Neuronal stem cell (in vitro differentiated cells): ENCODE measurements at places on chromosomes 5 and 9.
A peak's percentile ranks its signal among the peaks of the same experiment; 100 is the strongest.

- no peak for DNase-seq
Measured at GRCh38 chr9:90772386-90772785, 29.2 kb upstream of the SYK start.

GRCh38 chr5:126354012-126354857 is 69.0 kb upstream of the GRAMD2B start:
- DNase-seq, result no peak

- DNase-seq, result no peak
Measured at GRCh38 chr9:76957258-76957657, 51.3 kb upstream of the PRUNE2 start.

DNA sequence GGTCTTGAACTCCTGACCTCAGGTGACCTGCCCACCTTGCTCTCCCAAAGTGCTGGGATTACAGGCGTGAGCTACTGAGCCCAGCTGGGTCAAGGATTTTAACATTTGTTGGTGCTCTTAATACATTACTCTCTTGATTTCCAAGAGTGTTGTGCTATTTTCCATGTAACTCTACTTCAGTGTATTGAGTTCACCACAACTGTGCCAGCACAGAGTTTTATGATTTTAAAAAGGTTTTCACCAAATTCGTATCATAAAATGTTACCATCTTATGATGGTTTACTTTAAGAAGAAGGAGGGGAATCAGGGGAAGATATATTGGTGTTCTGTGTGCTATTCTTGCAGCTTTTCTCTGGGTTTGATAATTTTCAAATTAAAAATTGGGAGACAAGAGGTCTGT is 6.6 kb upstream of the ADGRD2 start:
- DNase-seq, result no peak

DNA sequence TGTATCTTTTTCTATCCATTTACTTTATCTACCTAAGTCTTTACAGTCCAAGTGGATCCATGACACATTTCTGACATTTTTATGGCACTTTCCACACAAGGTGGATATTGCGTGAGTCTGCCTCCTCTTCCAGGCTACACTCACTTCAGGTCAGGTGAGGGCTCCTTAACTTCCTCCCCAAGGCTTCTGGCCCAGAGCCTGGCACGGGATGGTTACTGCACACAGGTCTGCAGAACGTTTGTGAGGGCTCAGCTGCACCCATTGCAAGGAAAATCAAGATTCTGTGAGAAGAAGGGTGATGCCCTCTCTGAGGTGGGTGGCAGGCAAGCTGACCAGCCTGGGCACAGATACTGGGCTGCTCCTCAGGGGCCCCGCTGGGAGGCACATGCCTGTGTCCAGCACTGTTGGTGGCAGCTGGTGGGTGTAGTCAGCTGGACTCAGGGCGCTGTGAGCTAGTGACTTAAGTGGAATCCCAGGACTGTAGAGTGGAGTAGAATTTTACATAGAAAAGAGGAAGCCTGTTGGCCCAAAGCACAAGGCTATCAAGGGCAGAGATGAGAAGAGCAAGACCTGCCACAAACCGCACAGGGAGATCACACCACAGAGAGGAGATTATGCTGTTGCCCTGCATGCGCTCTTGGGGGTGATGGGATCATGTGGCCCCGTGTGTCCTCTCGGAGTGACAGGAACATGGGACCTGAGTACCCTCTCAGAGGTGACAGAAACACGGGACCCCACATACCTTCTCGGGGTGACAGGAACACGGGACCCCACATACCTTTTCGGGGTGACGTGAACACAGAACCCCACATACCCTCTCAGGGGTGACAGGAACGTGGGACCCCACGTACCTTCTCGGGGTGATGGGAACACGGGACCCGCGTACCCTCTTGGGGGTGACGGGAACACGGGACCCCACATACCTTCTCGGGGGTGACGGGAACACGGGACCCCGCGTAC is 21.3 kb downstream of the AHRR start:
- no peak for DNase-seq

- no peak for DNase-seq
Measured at GRCh38 chr9:121714075-121714705, 62.8 kb downstream of the DAB2IP start.

DNA sequence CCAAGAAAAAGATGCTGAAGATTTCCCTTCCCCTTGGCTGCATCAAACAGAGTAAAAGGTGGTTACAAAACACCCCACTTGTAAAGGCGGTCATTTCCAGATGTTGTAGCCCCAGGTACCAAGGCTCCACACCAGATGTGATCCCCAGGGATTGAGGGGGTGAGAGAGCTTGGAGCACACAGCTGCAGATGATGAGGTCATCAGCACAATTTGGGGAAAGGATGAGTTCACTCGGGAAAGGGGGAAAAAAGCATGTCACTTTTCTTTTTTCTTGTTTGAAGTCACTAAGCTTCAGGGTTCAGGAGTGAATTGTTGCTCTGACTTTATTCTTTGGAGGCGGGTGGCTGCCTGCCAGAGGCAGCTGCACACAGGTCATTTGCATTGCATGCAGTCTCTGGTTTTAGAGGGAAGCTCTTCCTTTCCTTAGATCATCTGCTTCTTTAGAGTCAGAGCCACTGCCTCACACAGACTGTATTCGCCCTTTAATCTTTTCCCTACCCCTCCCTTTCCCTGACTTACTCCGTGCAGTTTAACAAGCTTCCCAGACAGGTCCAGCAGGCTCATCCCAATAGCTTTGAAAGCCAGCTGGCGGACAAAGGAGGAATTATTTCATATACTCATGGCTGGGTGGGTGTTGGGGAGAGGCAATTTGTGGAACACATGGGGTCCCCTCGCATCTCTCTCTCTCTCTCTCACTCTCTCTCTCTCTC is 409.3 kb upstream of the SLC24A2 start:
- DNase-seq, result no peak

- DNase-seq, result no peak
Measured at GRCh38 chr5:111511831-111512374, 432 bp downstream of the STARD4 start.

GRCh38 chr5:2113348-2114131 is 230.8 kb upstream of the IRX4 start:
- no peak for DNase-seq

- DNase-seq, result peak; percentile 70
Measured at GRCh38 chr9:133992780-133993634, 883 bp upstream of the VAV2 start.

GRCh38 chr9:89466451-89467277 is 31.2 kb downstream of the SEMA4D start:
- DNase-seq, result no peak

- DNase-seq, result no peak
Measured at GRCh38 chr9:69997524-69997923, 46.1 kb upstream of the MAMDC2 start.

- DNase-seq, result no peak
Measured at GRCh38 chr9:126851286-126851880, 9.1 kb upstream of the ZBTB34 start.

GRCh38 chr5:42641336-42642005 is 115.1 kb upstream of the CCDC152 start:
- no peak for DNase-seq

DNA sequence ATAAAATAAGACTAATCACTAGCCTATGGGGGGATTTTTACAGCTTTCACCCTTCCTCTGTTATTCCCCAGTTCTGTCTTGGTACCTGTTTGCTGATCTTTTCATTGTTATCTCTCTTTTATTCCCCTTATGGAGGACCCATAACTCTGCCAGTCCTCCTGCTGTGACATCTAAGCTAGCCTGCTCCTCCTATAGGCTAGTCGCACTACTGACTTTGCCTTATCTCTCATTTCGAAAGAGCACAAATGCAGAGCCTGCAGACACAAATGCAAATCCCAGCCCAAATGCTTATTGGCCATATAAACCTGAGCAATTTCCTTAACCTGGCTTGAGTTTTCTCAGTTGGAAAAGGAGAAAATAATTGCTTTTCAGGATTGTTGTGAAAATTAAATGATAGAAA is 59.1 kb upstream of the CAMK4 start:
- DNase-seq, result no peak

DNA sequence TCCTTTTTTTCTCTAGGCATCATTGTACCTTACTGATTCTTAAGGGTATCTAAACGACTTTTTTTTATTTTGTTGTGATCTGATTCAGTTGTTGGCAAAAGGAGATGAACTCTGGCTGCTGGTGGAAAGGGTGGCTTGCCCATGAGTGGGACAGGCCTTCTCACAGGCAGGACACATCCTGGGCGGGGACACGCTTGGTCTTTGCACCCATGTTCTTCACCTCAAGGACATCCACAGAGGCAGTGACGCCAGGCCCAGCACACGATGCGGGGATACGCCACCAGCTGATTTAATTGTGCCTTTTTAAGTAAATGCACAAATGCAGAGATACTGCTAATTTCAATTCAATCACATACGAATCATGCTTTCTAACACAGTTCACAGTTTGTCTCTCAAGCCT is 208.1 kb downstream of the FANCC start:
- DNase-seq, result no peak

DNA sequence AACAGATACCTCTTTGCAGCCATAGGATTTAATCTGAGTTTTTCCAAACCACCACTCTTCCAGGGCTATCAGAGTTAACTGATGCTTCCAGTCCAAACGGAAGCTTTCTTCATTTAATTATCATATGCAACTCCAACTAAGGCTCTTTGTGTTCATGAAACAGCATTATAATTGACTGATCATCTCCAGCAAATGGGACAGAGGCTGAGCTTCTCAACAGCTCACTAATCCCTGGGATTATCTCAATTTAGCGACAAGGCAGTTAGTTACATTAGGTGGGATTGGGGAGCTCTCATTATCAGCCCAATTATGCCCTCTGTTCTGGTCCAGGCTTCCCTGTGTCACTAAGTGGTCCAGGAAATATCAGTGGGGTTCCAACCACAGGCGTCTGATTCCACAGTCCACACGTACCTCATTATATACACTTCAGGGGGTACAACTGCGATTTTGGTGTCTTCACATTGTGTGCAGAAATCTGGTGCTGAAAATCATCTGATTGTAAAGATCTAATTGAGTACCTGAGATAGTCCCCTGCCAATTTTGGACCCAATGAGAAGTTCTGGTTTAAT is 313.5 kb upstream of the PANK3 start:
- DNase-seq, result no peak
